ENCODE measurements at places on chromosomes 6 and 20. TPM values are rescaled to one million over a fixed set of nuclear protein-coding genes. Genes with fewer than 3 reads are reported as not detected.

The SMOC2 gene
- total RNA-seq: 35.7 TPM

The CST2 gene
- not detected for total RNA-seq

The HLA-DMB gene
- total RNA-seq: 27.7 TPM

The KHDRBS2 gene
- total RNA-seq: not detected

The IMPG1 gene
- total RNA-seq: not detected

Measured in subcutaneous adipose tissue (tissue), 4 donors.